Thymus (tissue), 14 donors: ENCODE measurements at places on chromosomes 3 and 15.

GRCh38 chr3:9769426-9770275, at the start of gene CAMK1:
TSS of gene CAMK1 (minus strand) at chr3:9769947. CDS start at chr3:9767749, 2,198 bp downstream.
- peak; percentile 57 for DNase-seq

DNA sequence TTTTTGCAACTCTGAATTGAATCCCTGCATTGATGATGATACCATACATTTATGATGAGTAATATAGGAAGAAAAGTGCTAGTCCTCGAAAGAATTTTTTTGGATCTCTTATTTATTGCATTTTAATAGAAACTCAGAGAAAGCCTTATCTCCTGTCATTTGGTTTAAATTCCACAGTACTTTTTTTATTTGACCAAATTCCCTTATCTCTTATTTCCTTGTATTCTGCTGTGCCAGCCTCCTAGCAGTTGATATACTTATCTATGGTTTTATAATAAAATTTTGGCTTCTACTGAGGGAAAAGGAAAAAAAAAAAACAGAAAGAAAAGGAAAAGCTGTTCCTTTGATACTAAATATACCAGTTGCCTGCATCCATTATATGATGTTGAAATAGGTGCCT, 535.1 kb upstream of the NR2F2 start:
- no peak for DNase-seq

DNA sequence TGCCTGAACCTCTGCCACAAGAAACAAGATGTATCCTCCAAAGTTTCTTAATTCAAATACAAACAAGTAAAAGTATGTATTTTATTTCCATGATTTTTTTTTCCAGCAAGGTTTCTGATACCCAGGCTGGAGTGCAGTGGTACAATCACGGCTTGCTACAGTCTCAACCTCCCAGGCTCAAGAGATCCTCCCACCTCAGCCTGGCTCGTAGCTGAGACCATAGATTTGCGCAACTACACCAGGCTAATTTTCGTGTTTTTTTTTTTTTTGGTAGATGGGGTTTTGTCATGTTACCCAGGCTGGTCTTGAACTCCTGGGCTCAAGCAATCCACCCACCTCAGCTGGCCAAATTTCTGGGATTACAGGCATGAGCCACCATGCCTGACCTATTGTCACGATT, 12.2 kb upstream of the VEPH1 start:
- DNase-seq: no peak

DNA sequence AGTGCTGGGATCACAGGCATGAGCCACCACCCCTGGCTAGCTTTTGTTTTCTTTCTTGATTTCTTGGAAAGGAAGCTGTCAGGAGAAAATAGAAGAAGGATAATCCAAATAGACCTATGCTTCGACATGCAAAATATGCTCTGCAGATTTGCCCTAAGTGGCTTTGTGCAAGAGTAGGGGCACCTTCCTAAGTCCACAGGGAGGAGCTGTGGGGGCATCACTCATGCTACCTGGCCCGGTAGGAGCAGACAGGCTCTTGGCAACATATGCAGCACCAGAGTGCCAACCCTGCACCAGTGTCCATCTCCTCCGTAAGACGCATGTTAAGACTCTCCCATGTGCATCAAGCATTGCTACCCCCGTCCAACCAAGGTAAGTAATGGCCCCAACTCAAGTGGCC, 190.7 kb upstream of the UBE2E1 start:
- no peak for DNase-seq

GRCh38 chr15:51846463-51847230, 17.2 kb downstream of the TMOD3 start:
- DNase-seq: no peak

DNA sequence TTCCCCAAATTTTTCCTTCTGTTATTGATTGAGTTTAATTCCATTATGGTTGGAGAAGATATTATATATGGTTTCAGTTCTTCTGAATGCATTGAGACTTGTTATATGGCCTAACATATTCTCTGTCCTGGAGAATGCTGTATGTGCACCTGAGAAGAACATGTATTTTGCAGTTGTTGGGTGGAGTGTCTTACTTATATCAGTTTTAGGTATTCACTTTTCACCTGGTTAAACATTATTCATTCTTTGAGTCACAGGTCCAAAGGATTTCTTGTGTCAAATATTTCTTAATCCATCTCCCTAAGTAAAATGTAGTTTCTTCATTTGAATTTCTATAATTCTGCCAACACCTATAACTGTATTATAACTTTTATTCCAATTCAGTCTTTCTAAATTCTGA, 17.8 kb downstream of the ACKR2 start:
- DNase-seq: no peak

GRCh38 chr3:147038481-147038880, 367.9 kb downstream of the ZIC4 start:
- DNase-seq: no peak

DNA sequence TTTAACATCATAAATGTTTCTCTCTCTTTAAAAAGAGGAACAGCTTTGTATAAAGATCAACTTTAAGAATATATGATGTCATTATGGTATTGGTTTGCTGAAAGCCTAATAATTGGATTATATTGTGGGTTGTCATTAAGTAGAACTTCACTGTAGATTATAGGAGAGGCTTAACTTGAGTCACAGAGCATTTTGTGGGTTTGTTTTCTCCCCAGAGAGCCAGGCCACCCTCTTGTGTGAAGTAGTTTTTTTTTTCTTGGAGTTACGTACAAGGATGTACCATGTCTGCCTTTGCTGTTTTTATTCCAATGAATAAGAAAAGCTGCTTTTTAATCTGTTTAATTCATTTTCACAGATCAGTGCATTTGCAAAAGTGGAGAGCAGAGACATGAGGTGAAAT, 354.8 kb upstream of the TBL1XR1 start:
- no peak for DNase-seq

DNA sequence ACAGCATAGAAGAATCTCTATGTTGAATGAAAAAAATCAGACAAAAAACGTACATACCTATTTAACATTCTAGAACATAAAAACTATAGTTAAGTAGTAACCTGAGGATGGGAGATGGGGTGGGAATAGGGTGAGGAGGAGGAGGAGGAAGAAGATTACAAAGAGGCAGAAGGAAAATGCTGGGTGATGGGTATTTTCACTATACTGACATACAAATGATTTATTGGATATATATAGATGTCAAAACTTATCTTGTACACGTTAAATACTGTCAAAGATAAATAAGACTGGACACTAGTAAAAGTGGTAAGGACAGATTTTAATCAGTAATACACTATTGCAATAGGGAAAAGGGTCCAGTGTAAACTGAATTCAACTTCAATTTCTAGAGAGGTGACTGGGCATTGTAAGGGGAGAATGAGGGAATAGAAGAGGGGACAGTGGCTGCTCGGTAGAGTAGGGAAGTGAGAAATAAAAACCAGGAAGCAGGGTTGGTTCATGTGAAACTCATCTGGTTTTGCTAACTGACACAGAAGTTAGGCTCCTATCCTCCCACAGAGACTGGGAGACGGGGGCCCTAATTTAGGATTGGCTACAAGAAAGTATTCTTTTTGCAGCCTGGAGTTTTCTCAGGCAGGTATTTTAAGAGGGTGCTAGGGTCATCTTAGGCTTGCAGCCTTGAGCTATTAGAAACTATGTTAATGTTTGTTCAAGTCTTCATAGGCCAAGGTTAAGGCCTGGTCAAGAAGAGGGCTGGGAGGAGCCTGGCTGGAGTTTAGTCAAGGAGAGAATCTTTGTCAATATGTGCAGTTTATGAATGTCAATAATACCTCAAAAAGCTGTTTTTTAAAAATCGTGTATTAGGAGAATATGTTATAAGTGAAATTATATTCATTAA, 15.0 kb upstream of the C15orf61 start:
- no peak for DNase-seq

- no peak for DNase-seq
These were observed 77.6 kb downstream of the BFSP2 start for GRCh38 chr3:133477487-133477886.
